ENCODE measurements at places on chromosomes 16 and 17.

DNA sequence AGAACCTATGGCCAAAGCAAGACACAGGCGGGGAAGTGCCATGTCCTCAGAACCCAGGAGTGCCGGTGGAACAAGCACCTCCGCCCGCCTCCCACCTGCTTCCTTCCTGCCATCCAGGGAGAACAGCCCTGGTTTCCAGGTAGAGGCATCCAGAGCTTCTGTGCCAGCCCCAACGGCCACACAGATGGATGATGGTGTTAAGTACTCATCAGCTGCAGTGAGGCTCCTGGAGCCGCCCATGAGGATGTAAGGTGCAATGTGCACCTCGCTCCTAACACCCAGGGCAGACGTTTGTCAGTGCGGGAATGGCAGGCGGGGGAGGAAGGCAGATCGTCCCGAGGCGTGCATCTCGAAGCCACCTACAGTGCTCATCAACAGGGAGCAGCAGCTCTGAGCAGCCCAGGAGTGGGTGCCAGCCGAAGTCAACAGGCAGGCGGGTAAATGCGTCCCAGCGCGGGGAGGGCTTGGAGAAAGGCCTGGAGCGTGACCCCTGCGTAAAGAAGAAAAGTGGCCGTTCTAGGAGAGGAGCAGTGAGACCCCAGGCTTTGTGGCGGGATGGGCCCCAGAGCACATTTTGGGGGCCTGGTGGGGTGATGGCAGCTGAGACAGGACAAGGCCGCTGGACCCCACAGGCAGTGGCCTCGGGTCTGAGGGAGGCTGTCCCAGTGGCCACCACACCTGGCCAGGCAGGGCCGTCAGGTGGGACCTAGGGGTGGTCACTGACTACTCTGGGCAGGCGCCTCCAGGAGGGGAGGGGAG lies 46.1 kb upstream of the ACSF3 start:
- no peak for DNase-seq

DNA sequence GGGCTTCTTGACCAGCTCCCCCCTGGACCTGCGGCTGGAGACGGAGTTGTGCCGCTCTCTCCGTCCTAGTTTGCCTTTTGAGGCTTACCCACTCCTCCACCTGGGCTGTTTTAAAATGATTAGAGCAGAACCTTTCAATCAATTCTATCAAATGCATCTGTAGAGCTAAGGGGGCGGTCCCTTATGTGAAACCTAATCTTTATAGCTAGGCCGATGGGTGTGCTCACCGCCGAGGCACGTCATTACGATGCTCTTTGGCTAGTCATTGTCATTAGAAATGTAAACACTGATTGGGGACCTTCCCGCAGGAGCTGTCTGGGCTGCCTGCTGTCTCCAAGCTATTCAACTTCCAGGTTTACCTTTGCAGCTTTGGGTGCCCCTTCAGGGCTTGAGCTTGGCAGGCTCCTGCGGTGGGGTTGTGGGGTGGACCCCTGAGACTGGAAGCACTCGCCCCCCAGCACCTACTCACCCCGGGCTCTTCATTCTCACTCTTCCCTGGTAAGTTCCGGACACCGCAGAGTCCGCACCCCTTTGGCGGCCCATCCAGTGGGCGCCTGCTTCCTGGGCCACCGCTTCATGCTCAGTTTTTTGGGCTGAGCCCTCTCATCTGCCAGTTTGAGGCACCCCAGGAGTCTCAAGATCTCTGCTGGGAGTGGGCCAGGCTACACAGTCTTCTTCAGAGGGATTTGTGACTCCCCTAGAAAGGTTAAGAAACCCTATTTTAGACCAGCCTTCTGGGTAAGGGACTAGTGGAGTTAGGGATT lies 20.9 kb upstream of the IL17C start:
- DNase-seq: no peak

- no peak for DNase-seq
Measured at GRCh38 chr16:78892951-78893733, 707.4 kb downstream of the MAF start.

DNA sequence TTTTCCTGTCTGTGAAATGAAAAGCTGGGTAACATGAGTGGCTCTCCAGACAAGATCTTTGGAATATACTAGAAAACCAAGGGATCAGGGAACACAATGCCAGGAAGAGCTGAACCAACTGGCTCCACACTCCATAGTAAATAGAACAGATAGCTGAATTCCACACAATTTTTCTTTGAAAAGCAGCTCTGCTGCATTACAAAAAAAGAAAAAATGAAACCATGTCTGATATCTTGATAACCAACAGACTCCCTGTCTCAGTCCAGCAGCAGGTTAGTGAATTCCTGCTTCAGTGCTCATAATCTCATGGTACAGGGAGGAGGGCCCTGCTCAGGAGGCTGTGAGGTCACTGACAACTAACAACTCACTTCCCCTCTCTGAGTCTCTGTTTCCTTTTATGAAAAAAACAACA lies 97.1 kb downstream of the CDH11 start:
- DNase-seq: no peak

DNA sequence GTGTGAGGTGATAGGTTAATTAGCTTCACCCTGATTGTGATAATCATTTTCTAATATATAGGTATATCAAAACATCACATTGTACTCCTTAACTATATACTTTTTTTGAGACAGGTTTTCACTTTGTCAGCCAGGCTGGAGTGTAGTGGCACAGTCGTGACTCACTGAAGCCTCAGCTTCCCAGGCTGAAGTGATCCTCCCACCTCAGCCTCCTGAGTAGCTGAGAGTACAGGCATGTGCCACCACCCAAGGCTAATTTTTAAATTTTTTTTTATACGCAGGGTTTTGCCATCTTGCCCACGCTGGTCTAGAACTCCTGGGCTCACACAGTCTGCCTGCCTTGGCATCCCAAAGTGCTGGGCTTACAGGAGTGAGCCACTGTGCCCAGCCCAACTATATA lies 455.3 kb upstream of the MAF start:
- DNase-seq: no peak

DNA sequence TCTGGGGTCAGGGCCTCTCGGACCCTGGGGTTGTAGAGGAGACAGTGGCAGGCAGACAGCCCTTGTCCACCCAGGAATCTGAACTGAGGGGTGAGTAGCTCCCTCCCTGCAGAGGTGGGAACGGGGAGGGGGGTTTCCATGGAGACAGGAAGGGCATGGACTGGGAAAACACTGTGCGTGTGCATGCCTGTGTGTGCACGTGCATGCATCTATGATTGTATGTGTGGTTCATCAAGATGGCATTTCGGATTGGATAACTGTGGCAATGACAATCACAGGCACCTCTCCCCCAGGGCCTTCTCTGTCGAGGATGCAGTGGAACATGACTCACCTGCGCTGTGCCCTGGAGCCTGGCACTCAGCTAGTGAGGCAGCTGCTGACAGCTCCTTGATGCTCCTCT lies 6.1 kb upstream of the CD300C start:
- no peak for DNase-seq

- DNase-seq: no peak
Measured at GRCh38 chr17:81341516-81342268, 46.6 kb upstream of the SLC38A10 start.

- no peak for DNase-seq
Measured at GRCh38 chr16:67528222-67528869, at the start of gene RIPOR1. Gene RIPOR1, plus strand, starts transcription at chr16:67528829. Its CDS starts 9,618 bp downstream, at chr16:67538447.

GRCh38 chr17:45355087-45355486 lies 38.3 kb upstream of the MAP3K14 start:
- no peak for DNase-seq

DNA sequence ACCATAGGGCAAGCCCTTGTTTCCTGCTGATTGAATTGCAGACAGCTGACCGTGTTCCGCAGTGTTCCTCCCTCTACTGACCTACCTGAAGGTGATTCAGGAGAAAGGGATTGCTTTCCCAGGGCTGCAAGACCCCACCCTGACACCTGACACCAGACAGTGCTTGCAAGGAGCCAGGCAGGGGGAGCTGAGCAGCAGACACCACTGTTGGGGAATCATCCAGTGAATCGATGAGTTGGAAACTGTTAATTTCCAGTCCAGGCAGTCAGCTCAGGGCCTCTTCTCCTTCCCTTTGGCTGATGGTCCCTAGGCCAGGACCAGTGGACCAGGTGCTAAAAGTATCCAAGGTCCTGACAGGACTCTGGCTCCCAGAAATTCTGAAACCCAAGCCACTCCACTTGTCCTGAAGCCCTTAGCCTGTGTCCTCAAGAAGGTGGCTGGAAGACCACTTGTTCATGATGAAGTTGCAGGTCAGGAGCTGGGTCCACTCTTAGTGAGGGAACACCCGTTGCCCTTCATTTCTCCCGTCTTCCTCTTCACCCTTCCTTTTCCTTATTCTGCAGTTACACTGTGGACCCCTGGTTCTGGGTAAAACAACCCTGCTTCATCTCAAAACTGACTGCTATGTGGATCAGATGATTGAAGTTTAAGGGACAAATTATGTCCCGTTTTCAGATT lies 9.5 kb upstream of the UNK start:
- no peak for DNase-seq

- DNase-seq: no peak
Measured at GRCh38 chr16:539901-540530, 12.5 kb downstream of the CAPN15 start.

GRCh38 chr17:12313786-12314185 lies 293.1 kb downstream of the MAP2K4 start:
- DNase-seq: no peak

- DNase-seq: no peak
Measured at GRCh38 chr16:19184823-19185509, 16.9 kb downstream of the SYT17 start.

GRCh38 chr17:69505740-69506139 lies 91.2 kb downstream of the MAP2K6 start:
- no peak for DNase-seq

DNA sequence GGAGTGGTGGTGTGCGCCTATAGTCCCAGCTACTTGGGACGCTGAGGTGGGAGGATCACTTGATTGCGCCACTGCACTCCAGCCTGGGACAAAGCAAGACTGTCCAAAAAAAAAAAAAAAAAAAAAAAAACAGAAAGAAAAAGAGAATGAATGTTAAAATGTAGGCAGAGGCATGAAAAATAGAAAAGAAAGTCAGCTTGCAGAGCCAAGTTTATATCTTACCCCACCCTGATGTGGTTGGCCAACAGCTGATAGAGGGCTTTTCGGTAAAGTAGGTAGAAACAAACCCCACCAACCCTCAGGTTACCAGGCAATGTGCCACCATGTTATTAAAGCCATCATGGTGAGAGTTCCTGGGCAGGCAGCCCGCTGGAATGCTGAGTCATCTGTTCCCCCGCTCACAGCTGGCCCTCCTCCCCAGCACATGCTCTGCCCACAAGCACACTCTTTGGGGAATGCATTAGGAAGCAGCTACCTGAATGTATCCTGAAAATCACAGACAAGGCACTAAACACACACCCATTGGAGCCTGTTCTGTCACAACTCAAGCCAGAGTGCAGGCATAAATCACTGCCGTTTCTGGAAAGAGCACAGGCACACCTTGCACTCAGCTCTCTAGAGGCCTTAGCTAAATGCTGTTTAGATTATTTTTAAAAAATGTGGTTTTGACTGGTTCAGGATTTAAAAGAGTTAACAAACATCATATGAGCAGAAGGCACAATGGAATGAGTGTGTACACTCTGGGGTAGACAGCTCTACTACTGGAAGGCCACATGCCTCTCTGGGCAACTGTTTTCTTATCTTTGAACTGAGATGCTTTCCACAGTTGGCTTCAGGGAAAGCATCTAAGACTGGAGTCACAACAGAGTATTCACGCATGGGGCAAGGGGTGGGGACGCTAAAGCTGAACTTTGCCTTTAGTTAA lies 128.5 kb downstream of the PARN start:
- DNase-seq: peak; percentile 94

DNA sequence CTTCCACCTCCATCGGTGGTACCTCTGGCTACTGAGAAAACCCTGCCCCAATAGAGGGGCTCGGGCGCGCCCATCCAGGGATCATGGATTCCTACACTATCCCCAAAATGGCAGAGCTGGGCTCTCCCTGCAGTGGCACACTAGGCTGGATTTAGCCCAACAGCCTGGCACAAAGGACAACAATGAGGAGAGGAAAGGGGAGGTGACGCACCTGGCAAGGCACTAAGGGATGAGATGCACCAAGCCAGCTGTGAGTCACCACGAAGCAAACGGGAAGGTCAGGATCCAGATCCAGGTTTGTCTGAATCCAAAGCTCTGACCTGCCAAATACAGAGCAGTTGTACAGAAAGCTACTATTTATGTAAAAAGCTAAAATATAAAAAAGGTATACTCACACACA lies 18.1 kb downstream of the UBE2O start:
- no peak for DNase-seq

DNA sequence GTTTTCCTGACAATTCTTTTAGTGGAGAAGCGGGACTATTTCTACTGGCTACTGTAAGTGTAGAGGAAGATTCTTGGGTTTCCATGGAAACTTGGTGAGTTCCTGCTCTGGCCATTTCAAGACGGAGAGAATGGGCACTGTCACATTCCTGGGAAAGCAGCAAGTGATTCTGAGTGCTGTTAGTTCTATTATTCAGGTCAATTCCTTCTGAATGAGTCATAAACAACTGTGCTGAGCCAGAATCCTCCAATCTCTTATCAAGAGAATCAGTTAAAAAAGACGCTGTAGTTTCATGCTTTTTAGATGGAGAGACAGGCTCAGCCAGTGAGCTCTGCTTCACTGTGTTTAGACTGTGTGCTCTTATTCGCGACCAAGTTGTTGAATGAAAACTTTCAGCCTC lies 19.6 kb downstream of the AKAP10 start:
- DNase-seq: no peak

- no peak for DNase-seq
Measured at GRCh38 chr16:51193879-51194278, 42.8 kb upstream of the SALL1 start.

DNA sequence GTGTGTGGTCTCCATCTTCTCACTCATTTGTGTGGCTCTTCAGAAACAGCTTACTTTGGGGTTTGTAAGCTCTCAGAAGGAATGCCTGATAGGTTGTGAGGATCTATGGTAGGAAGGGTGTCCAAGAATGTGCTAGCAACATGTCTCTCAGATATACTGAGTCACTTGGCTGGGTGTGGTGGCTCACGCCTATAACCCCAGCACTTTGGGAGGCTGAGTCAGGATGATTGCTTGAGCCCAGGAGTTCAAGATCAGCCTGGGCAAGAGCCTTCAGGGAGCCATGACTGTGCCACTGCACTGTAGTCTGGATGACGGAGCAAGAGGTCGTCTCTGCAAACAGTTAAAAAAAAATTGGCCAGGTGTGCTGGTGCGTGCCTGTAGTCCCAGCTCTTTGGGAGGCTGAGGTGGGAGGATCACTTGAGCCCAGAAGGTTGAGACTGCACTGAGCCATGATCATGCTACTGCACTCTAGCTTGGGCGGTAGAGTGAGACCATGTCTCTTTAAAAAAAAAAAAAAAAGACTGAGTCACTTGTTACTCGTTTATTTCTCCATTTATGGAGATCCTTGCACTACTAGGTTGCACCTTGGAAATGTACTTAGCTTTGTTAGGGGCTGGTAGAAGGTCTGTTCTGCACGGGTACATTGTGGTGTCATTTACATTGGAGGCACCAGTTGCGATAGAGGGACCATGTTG lies 232.0 kb downstream of the SNX29 start:
- no peak for DNase-seq

Measured in DMS 273 treated with DMSO at 0.1 percent for 48 hours (cell line).